ENCODE measurements at places on chromosomes 3 and 15.
A peak's percentile ranks its signal among the peaks of the same experiment; 100 is the strongest.

DNA sequence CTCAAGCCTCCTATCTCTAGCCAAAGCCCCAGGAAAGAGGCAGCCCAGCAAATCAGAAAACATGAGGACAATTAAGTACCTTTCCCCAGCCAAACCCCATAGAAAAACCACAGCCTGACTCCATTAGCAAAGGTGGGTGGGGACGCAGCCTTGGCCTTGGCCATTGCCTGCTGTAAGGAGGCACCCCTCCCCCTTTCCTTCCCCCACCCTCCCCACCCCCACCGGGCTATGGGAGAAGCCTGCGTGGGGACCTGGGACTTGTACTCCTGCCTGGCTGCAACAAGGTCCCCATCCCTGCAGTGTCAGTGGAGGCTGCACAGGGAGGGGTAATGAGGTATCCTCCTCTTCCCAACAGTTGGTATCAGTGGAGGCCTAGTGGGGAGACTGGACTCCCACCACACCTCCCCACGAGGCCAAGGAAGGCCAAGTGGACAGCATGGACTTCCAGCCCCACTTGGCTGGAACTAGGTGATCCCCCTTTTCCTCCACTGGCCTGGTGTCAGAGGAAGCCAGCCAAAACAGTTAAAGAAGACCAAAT lies 20.5 kb downstream of the PRR23E start:
- no peak for DNase-seq

GRCh38 chr3:12901623-12902045 lies 60.3 kb upstream of the RPL32 start:
- no peak for DNase-seq

DNA sequence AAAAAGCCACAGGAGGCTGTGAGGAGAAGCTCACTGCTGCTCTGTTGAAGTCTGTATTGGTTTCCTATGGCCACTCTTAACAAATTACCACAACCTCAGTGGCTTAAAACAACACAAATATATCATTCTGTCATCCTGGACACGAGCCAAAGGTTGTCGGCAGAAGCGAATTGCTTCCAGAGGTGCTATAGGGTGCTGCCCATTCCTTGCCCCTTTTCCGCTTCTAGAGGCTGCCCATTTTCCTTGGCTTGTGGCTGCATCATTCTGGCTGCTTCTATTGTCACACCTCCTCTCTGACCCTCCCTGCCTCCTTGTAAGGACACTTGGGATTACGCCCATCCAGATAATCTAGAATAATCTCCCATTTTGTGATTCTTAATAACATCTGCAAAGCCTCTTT lies 6.4 kb upstream of the SACM1L start:
- no peak for DNase-seq

DNA sequence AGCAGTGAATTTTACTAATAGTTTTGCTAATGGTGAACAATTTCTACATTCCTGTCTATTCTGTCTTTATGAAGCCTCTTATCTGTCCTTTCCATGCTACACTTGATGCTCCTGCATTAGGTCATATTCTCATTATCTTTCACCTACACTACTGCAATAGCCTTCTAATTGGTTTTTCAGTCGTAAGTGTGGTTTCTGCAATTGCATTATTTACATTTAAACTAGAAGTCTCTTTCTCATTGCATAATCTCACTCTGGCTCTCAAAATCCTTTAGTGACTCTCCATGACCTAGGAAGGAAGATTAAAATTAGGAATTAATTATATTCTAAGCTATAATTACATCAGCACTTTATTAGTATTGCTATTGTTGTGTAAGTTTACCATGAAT lies 686.5 kb downstream of the IGSF11 start:
- DNase-seq = no peak

- no peak for DNase-seq
Observed at GRCh38 chr3:40911928-40912327, 287.4 kb upstream of the CTNNB1 start.

DNA sequence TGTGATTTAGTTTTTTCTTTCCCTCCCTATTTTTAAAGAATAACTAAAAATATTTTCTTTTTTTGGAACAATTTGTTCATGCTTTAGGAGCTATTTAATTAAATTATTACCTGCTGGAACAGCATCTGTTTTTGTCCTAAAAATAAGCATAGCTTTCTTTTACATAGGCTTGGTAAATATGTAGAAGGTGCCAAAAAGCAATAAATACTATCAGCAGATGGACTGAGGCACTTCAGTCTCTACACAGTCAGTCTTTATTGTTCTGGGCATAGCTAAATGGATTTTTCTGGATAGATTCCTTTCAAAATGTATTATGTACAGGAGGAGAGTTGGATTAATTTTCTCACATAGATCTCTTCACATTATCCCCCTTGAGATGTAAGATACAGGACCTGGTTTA lies 223.5 kb downstream of the NAALADL2 start:
- DNase-seq = no peak

GRCh38 chr3:178618896-178619295 lies 82.7 kb downstream of the KCNMB2 start:
- DNase-seq = no peak

- no peak for DNase-seq
Observed at GRCh38 chr3:146449613-146450012, 19.7 kb downstream of the PLSCR2 start.

DNA sequence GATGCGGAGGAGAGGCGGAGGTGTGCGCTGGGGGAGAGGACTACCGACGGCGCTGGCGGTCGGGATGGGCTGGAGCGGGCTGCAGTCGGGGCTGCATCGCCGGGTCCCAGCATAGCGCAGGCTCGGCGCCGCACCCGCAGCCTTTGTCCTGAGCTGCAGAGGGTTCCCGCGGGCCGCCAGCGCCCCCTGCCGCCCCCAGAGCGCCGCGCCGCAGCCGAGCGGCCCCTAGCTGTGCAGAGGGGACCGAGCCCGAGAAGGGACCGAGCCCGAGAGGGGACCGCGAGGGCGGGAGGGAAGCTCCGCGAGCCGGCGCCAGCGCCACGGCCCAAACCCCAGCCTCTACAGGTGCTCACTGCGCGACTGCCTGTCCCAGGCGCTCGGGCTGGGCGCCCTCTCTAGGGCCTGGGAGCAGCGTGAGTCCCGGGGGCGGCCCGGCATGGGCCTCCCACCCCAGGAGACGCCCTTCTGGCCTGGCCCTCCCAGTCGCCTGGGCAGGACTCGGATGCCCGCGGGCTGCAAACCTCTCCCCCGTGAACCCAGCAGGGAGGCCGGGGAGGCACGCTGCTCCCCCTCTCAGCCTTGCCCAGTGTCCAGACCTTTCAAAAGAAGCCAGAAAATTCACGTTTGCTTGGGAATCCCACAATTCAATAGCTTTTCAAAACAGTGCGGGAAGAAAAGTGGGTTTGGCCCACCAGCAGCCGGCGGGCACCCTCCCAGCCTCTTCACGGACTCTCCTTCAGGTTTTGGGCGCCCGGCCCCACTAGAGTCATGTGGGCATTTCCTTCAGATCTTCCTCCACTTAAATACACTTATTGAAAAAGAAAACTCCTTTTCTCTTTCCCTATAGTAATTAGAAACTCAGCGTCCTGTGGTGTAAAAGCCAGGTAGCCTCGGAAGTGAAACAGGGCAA lies 134.7 kb downstream of the TPRA1 start:
- DNase-seq = peak; percentile 47

- DNase-seq = no peak
Observed at GRCh38 chr3:131957511-131957910, 77.3 kb downstream of the CPNE4 start.

DNA sequence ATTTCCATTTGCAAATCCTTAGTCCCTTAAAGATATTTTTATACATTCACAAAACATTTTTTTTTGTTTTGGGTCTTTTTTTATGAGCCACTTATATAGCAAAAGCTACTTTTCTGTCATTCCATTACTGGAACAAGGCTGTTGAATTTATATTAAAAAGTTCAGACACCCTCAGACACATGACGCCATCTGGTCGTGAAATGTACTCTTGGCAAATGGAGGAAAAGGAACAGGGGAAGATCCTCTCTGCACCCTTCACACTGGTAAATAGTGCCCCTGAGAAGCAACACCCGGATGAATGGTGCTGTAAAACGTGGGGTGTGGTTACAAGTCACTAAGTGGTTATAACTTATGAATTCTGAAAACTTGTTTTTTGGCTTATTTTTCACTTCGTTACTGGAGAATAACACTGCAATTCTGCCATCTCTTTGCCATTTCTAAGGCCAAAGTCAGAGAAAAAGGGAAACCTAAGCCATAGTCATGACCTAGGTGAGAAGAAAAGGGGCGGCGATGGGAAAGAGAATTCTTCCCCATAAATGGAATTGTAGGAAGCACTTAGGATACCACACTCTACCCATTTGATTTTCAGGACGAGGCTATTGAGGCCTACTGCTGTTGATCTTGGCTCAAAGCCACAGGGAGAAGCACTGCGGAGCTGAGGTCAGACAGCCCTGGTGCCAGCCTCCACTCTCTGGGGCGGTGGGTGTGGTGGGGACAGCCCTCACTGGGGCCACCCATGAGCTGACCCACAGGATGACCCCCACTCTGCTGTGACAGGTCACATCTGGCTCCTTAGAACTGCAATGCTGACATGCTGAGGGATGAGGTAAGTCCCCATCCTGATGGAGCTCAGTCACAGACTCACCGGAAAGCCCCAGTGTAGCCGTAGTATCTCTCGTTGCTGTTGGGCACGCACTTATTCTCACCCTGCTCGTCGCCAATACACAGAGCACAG lies 21.9 kb downstream of the LTF start:
- no peak for DNase-seq

- no peak for DNase-seq
Observed at GRCh38 chr3:98746882-98747281, 16.3 kb upstream of the ST3GAL6 start.

DNA sequence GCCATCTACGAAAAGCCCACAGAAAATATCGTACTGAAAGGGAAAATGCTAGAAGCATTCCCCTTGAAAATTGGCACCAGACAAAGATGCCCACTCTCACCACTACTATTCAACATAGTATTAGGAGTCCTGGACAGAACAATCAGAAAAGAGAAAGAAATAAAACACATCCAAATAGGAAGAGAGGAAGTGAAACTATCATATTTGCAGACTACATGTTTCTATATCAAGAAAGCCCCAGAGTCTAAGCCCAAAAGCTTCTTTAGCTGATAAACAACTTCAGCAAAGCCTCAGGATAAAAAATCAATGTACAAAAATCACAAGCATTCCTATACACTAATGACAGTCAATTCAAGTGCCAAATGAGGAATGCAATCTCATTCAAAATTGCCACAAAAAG lies 15.6 kb downstream of the OR5K3 start:
- DNase-seq = no peak

GRCh38 chr3:143309705-143310104 lies 190.1 kb downstream of the CHST2 start:
- no peak for DNase-seq

GRCh38 chr3:55567615-55568014 lies 80.5 kb upstream of the WNT5A start:
- DNase-seq = no peak

- DNase-seq = no peak
Observed at GRCh38 chr3:149203758-149204157, 17.9 kb downstream of the CP start.

- no peak for DNase-seq
Observed at GRCh38 chr3:18103591-18103990, 321.5 kb downstream of the SATB1 start.

DNA sequence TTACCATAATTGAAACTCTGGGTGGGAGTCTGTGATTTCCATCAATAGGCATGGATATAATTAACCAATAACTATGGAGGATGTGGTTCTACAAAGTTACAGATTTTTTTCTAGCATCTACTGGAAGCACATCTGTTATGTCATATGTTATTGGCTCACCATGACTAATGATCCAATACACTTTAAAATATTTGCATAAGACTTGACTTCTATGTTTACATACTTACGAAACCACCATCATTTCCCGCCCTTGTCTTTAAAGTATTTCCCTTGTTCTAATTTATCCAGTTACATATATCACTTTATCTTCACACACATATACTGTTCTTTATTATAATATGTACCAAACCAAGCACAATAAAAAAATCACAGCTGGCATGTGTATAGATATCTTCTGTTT lies 380.3 kb upstream of the CBLB start:
- DNase-seq = no peak

DNA sequence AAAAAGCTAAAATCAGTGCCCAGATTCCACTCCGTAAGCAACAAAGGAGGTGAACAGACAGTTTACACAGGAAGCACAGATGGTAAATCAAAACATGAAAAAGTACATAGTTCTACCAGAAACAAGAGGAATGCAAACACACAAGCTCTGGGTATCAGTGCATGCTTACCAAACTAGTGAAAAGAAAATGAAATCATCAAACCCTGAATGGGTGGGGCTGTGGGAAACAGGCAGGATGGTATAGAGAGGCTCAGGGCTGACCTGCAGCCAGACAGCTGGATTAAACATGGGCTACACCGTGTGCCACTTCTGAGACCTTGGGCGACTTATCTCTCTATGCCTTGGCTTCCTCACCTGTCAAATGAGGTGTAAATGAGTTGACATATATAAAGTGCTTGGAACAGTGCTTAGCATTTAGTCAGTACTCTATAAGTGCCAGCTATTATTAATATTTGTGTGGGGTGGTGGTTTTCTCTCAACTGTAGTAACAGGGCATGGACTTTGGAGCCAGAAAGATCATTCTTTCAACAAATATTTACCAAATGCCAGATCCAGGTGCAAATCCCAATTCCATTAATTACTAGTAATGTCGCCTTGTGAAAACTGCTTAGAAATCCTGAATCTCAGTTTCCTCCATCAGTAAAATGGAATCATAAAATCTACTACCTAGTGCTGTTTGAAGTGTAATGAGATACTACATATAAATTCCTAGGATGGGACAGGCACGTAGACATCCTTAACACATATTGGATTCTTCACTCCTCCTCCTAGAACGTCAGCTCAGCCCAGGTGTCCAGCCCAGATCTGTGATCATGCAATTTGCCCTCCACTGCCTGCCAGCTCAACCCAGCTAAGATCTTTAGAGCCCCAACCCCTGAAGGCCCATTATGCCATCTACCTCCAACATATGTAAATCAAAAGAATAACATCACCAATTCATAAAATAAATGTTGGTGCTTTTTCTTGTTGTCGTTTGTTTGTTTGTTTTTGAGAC lies 55.5 kb upstream of the SMAD3 start:
- DNase-seq = no peak

- DNase-seq = no peak
Observed at GRCh38 chr3:28726840-28727239, 378.2 kb upstream of the AZI2 start.

- DNase-seq = no peak
Observed at GRCh38 chr3:182309120-182309519, 484.2 kb upstream of the ATP11B start.

GRCh38 chr15:101676921-101677329 lies 24.7 kb upstream of the TM2D3 start:
- DNase-seq = no peak

All from NCI-H1930 (cell line).